ENCODE measurements at places on chromosomes 4 and X.

- no peak for DNase-seq
Observed at GRCh38 chr4:95105983-95106382, 348.2 kb downstream of the BMPR1B start.

- no peak for DNase-seq
Observed at GRCh38 chr4:124768596-124769365, 56.2 kb upstream of the ANKRD50 start.

DNA sequence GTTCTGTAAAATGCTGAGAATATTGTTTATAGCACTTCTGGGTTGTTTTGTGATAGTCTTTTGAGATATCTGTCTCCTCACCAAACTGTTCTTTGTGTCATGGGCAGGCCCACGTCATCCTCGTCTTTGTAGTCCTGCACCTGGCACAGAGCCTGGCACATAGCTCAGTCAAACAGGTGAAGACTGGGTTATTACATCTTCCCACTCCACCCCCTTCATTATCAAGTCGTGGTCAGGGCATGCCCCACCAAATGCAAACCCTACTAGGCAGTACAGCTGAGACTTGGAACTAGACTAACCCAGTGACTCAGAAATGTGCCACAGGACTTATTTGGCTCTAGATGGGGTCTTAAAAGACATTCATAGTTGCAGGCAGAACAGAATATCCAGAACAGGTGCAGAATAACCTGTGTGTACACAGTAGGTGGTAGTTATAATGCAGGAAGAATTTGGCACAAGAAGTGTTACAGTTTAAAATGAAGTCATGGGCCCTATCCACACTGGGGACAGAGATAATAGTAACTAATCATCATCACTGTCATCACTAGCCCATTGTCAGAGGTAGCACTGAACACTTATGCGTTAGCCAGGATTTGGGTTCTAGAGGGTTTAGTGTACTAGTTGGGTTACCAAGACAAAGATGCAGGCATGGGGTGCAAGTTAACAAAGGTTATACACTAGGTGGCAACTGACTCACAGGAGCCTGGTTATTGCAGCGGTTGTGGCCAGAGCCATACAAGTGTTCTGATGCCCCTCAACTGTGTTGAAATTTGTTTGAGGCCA lies 74.9 kb downstream of the TBL1X start:
- DNase-seq, result no peak

DNA sequence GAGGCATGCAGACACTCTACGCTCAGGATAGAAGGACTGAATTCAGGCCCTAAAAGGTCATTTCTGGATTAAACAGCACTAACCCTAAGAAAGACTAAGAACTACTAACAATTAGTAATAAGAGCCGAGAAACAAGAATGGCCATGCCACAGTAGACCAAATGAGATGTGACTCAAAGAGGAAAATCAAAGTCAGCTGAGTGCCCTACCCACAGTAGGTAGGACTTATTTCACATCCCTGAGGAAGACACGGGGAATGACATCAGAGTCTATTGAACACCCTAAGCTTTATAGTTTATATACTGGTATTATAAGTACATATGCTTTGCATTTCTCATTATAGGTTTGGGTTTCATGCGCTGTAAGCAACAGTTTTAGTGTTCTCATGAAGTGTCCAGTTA lies 2.7 kb upstream of the ARSJ start:
- no peak for DNase-seq

DNA sequence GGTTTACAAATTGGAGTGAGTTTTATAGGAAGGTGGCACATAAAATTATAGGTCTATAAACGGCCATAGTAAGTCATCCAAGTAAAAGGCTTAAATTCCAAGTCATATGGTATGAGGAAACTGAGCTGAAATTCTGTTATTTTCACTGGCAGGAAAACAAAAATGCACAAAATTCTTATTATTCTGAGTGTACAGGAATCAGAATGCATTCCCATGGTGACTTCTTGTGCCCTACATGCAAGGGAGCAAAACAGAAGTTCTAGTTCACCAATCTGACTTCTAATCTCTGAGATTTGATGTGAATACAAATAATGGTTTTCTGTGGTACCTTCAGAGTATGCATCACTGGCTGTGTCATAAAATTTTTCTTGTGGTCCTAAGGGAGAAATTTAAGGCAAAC lies 102.9 kb downstream of the CLCN4 start:
- DNase-seq, result no peak

GRCh38 chr4:1569461-1570151 lies 114.5 kb downstream of the FAM53A start:
- no peak for DNase-seq

DNA sequence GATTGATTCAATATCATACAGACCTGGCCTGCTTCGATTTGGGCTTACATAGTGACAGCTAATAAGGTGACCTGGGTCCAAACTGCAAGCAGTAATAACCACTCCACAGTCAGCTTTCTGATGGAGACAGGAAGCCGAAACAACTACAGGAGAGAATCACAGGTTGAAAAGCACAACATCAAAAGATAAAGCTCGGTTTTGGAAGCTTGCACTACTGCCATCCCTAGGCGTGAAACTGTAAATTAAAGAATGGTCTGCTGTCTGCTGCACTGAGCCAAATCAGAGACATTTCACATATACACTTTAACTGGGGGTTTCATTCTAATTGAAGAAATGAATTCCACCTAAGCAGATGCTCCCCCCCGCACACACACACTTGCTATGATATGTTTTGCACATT lies 116.3 kb downstream of the DHX15 start:
- no peak for DNase-seq

DNA sequence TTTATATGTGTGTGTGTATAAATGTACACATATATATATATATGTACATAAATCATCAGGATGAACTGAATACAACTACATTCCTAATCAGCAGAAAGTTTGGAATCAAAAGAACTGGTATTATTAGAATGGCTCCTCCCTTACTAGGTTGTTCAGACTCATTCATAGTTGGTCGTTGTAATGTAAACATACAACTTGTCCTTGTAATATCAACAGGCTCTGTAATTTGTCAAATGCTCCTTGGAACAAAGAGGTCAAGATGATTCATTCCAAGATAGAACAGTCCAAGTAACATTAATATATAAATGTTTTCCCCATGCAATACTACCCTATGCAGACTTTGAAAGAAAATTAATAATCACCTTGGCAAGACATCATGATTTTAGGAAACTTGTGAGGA lies 351.4 kb upstream of the SMIM31 start:
- no peak for DNase-seq

GRCh38 chr4:78780093-78780492 lies 3.9 kb downstream of the BMP2K start:
- DNase-seq, result no peak

GRCh38 chr4:88982757-88983156 lies 74.2 kb downstream of the FAM13A start:
- no peak for DNase-seq

GRCh38 chr4:8007581-8007980 lies 67.9 kb upstream of the AFAP1 start:
- no peak for DNase-seq

DNA sequence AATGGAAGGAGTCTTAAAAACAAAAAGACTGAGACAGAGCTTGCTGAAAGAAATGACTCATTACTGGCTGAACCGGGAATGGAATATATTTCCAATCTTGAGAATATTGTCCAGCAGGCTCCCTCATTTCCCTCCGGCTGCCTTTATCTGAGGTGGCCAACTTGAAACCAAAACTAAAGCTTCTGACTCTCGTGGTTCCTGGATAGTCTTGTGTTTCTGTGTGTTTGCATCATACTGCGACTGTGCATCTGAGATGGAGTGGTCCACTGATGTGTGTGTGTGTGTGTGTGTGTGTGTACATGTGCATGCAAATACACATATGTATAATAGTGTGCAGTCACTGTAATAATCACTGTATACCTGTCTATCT lies 145.6 kb upstream of the SCML1 start:
- no peak for DNase-seq

DNA sequence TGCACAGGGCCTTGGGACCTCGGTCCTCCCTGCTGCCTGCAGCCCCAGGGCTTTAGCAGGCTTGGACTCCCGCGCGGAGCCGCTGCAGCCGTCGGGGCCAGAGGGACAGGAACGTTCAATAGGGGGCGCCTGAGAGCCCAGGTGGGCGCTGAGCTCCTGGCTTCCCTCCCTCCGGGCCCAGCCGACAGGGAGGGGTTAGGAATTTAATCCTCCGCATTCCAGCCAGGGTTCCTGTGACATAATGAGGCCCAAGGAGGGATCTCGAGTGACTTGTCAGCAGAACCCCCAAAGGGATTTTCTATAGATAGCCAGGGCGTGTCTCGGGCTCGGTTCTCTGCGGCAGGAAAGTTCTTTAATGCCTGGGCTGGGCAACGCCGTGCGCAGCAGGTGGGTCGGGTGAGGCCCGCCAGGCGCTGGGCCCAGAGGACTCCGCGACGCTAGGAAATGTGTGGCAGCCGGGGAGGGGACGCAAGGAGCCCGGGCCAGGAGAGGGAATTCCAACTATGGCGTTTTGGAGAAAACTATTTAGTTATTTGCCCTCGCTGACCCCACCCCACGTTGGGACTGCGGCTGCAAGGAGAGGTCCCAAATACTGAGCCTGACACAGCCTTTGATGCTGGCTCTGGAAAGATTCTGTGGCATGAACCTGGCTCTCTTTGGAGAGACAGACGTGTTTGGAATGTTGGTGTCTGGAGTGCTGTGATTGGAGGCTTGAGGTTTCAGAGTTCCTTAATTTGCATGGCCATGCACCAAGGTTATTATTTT lies 285.2 kb upstream of the GATB start:
- DNase-seq, result no peak

DNA sequence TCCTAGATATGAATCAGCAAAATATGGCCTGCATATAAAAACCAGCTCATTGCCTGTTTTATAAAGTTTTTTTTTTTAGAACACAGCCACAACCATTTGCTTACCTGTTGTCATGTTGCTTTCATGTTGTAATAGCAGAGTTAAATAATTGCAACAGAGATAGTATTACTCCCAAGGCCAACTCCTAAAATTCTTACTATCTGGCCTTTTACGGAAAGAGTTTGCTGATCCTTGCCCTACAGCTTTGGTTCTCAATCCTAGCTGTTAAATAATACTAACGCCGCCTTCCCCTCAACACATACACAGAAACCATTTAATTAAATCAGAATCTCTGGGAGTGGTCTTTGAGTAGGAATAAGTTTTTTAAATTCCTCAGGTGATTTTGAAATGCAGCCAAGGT lies 231.3 kb upstream of the TET2 start:
- no peak for DNase-seq

DNA sequence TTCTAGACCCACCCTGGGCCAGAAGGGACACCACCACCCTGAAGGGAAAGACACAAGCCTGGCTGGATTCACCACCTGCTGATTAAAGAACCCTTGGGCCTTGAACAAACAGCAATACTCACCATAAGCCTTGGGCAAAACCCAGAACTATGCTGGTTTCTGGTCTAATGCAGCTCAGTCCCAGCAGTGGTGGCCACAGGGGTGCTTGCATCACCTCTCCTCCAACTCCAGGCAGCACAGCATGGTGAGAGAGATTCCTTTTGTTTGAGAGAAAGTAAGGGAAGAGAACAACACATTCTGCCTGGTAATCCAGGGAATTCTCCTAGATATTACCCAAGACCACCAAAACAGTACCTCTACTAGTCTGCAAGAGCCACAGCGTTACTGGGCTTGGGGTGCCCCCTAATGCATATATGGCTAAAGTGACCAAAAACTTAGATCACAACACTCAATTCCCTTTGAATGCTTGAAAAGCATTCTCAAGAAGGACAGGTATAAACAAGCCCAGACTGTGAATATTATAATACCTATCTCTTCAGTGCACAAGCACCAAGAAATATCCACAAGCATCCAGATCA lies 25.7 kb downstream of the RNF128 start:
- no peak for DNase-seq

- no peak for DNase-seq
Observed at GRCh38 chr4:5776510-5776909, 65.5 kb downstream of the EVC start.

- DNase-seq, result peak; percentile 13
Observed at GRCh38 chr4:184444953-184445309, 29.4 kb downstream of the IRF2 start.

DNA sequence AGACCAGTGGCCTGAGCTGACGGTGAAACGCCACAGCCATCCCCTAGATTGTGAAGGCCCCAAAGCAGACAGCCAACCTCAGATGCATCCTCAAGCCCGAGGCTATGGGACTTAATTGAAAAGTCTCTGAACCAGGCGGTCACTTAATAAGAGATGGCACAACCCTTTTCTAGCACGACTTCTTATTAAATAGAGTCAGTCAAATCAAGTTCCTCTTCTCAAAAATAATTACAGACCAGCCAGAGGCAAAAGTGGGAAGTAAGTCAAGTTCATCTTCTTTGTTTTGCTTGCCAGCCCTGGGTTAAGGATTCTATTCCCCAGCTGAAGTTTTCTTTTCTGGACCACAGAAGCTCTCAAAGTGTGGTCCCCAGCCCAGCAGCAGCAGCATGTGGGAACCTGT lies 9.7 kb upstream of the SH3KBP1 start:
- no peak for DNase-seq

DNA sequence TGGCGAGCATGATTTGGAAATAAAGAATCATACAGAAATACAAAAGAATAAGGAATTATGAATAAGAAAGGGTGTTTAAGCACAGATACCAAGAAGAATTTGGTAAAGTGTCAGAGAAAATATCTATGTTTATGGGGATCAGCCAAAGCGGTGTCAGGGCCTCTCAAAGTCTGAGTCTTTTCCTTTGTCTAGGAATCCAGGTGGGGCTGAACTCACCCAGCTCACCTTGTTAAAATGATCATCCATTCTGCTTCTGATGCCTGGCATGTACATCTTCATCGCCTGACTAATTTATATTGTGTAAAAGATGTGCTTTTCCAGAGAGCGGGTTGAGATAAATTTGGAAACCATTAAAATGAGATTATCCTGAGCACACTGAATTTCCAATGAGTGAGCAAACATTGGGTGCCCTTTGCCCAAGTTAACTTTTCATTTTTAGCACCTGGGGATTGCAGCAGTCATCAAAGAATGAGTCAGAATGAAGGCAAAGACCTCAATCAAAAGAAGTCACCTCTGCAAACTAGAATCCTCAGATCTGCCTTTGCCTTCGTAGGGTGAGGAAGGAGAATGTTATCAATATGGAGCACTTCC lies 141.9 kb upstream of the ANXA3 start:
- DNase-seq, result no peak

- DNase-seq, result no peak
Observed at GRCh38 chrX:153446950-153447580, 1.2 kb upstream of the TREX2 start.

DNA sequence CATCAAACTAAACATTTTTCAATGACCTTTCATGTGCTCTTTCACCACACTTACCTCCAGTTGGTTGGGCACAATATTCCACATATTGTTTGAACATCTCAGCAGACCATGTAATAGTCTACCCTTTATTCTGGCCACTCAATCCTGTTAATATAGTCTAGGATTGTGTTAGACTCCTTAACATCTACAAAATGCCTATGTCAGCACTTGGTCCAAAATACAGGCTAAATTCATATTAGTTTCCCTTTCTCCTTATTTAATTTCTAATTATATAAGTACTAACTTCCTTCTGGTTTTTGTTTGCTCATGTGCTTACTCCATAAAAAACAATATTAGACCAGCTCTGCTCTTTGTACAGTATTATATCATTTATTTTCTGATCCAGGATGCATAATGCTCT lies 21.1 kb downstream of the MEPE start:
- DNase-seq, result no peak

Data from activated CD8-positive, alpha-beta memory T cell treated with anti-CD3 and anti-CD28 coated beads for 4 hours (primary cell).